NCI-H146 (cell line): ENCODE measurements at places on chromosomes 5 and 9.

DNA sequence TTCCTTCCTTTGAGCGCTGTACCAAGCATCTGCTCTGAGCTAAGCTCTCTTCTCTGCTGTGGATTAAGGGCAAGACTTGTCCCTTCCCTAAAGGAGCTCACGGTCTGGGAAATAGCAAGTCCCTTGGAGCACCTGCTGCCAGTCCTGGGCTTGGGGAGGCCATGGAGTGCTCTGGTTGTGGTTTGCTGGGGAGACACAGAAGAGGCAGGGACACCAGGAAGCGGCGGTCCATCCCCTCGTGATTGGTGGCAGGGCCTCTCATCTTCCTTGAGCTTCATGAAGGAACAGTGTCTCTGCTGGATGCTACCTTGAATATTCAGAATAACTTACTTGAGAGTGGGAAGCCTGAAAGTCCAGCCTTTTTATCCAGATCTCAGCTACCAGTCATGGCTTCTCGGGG is 35.3 kb downstream of the COL5A1 start:
- DNase-seq = no peak

- no peak for DNase-seq
These were observed 27.8 kb upstream of the ARAP3 start for GRCh38 chr5:141709699-141710267.

DNA sequence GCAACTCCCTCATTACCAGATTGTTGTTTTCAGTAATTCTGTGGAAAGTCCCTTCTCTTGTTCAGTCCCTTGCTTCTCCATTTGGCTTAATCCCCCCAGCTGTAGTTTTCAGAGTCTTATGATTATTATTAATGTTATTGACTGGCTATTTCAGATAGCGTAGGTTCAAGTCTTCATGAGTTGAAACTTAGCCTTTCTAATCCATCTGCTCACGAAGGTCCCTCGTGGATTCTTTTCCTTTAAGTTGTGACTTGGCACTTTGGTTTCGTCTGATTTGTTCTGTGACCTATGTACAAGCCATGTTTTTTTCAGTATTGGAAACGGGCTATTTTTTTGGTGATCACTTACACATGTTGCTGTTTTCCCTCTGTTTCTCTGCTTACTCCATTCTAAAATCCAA is 260.3 kb downstream of the TMEM167A start:
- no peak for DNase-seq

GRCh38 chr9:31745886-31746285 is 638.6 kb upstream of the ACO1 start:
- DNase-seq = no peak

DNA sequence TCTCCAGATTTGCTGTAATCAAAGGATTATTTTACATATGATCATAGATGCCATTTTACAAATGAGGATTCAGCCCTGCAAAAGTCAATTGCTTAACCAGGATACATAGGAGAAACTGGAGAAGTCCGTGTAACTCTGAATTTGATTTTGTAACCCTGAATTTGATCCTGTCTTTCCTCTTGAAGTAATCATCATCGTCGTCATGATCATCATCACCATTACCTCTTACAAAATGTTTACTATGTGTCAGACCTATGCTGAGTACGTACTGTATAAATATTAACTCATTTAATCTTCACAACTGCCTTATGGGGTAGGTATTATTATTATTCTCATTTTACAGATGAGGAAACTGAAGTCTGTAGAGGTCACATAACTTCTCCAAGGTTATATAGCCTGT is 271.5 kb downstream of the DOCK8 start:
- DNase-seq = no peak

GRCh38 chr9:14183001-14183400 is 130.9 kb downstream of the NFIB start:
- DNase-seq = no peak

GRCh38 chr5:158234323-158235158 is 375.6 kb upstream of the CLINT1 start:
- DNase-seq = peak; percentile 23

GRCh38 chr5:158382473-158382872 is 523.5 kb upstream of the CLINT1 start:
- DNase-seq = no peak

- no peak for DNase-seq
These were observed 633.6 kb downstream of the BNC2 start for GRCh38 chr9:16236882-16237281.

- no peak for DNase-seq
These were observed 477.6 kb downstream of the NTRK2 start for GRCh38 chr9:85147046-85147640.

GRCh38 chr5:173495225-173495904 is 121.1 kb downstream of the BOD1 start:
- DNase-seq = no peak

GRCh38 chr5:135482381-135482933 is 30.3 kb upstream of the TIFAB start:
- DNase-seq = no peak
